ENCODE measurements at places on chromosomes 6 and 20.

- DNase-seq, result peak; percentile 86
Observed at GRCh38 chr6:36985808-36986703, at the start of gene MTCH1. TSS of gene MTCH1 (minus strand) at chr6:36986196. CDS start at chr6:36986173, 23 bp downstream.

GRCh38 chr6:27138406-27138805, 109.1 kb upstream of the PRSS16 start:
- no peak for DNase-seq

GRCh38 chr6:41684311-41685180, 46.3 kb downstream of the MDFI start:
- no peak for DNase-seq

- DNase-seq, result no peak
Observed at GRCh38 chr20:37439223-37439933, 81.7 kb upstream of the NNAT start.

GRCh38 chr6:43262000-43262779, 18.9 kb downstream of the TTBK1 start:
- no peak for DNase-seq

- no peak for DNase-seq
Observed at GRCh38 chr6:23522792-23523547, 603.0 kb upstream of the NRSN1 start.

DNA sequence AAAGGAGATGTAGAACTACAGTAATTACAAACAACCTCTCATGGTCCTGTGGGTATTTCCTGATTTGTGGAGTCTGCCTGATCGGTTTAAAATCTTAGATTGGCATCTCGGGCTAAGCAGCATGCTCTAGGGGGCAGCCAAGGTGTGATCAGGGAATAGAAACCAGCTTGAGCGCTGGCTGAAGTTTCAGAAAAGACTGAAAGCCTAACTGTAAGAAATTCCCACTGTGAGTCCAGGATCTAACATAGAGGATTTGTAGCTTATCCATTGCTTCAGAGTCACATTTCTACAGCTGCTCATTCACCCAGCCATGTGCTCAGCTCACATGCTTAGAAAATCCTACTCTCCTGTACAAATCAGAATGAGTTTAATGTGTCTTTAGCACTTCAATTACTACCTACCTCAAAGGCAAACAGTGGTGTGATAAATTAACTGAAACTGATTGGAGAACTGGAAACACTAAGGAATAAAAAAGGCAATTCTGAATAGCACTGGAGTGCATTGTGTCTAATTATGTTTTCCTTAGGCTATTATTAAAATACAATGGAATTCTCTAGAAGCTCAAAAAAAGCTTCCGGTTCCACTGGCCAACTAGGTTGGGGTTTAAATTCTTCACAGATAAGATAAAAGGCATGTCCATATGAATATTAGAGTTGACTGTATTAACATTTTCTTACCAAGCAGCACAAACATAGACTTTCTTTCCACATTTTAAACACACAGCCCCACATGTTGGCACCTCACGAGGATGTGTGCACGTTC, 73.8 kb upstream of the MPC1 start:
- DNase-seq, result no peak

GRCh38 chr6:138869398-138869797, 73.5 kb downstream of the ECT2L start:
- DNase-seq, result no peak

DNA sequence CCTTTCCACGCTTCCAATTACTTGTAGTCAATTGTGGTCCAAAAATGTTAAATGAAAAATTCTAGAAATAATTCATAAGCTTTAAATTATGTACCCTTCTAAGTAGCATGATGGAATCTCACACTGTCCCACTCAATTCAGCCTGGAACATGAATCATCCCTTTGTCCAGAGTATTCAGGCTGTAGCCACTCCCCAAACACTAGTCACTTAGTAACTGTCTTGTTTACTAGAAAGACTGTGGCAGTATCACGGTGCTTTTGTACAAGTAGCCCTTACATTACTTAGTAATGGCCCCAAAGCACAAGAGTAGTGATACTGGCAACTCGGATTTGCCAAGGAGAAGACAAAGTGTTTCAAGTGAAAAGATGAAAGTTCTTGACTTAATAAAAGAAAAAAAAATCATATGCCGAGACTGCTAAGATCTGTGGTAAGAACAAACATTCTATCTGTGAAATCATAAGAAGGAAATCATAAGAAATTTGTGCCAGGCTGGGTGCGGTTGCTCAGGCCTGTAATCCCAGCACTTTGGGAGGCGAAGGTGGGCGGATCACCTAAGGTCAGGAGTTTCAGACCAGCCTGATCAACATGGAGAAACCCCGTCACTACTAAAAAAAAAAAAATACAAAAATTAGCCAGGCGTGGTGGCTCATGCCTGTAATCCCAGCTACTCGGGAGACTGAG, 168.5 kb upstream of the SIM1 start:
- no peak for DNase-seq

GRCh38 chr6:134724771-134725340, 225.0 kb downstream of the ALDH8A1 start:
- DNase-seq, result no peak

DNA sequence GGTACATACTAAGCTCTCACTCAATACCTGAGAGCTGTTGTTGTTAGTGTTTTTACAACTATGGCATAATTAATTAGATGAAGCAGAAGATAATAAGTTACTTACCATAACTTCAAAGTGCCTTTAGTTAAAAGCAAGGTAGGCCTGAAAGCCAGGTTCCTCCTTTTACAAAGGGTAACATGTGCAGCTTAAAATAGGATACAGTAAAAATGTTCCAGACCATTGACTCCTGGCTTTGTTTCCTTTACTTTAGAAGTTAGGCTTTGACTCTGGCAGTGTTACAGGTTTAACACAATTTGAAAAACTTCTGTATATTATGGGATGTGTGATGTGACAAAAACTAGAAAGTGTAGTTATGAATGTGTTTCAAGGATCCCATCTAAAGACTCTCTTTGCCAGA, 522.5 kb downstream of the EPM2A start:
- no peak for DNase-seq

GRCh38 chr6:22582417-22583205, 13.2 kb downstream of the HDGFL1 start:
- no peak for DNase-seq

DNA sequence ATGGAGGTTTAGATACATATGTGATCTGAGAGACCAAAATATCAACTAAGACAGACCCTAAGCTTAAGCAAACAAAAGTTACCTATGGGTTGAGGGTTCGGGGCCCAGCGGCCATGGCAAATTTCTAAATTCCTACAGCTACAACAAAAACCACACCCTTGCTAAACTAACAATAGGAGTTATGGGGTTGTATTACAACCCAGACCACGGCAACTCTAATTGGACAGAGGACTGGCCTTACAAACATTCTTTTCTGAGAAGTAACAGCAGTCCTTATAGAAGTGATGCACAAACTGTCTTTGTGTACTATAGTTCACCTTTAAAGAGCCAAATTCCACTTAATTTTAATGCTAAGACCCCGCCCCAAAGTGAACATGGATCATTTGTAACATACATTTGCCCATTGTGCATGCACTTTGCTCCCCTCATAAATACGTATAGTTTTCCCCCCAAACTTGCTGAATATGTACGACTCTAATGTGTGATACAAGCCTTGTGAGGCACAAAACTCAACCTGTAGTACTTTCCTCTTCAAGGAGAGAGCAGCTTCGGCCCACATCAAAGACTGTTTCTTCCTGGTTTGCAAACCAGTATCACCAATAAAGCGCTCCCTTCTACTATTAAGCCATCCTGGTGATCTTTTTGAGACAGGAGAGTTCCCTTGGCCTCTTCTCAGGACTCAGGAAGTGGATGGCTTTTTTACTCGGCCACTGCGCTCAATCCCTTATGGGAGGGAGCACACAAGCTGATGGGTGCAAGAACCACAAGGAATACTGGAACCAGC, 25.6 kb upstream of the MBOAT1 start:
- no peak for DNase-seq

GRCh38 chr6:79330704-79331103, 96.2 kb upstream of the HMGN3 start:
- DNase-seq, result no peak

DNA sequence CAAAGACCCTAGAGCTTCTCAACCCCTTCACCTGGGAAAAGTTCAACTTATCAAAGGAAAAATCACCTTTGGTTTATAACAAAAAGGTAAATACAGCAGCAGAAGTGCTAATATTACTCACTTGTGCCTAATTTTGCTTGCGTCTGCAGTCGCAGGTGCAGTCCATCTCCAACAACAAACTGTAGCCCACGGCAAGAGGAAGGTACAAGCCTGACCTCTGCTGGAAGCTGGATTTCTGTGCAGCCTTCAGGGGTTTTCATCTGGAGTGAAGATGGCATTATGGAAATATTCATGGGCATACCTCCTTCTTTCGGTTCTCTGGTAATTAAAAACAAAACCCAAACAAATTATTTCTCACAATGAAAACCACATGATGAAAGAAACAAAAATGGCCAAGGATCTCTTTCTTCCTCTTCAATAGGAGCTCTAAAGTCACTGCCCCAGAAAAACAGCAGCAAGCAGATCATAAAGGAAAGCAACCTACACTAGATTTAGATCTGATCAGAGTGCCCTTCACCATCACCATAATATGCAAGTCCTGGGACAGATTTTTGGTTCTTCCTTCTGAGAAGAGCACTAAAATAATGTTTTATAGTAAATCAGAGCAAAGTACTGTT, 7.8 kb downstream of the UBE3D start:
- no peak for DNase-seq

DNA sequence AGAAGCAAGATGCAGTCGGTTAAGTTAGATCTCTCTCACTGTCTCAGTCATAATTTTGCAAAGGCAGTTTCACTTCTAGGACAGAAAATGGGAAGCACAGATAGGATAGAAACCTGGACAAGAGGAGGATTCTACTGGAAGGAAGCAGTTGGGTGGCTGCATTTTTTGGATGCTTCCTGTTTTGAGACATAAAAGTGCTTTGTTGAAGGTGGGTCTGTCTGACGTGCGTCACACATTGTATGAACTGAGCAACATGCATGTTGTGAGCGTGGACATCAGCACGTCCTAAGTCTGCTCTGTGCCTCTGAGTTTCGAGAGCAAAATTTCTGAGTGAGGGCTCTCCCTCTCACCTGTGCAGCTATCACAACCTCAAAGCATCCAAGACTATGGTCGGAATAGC, 68.7 kb upstream of the SNX9 start:
- DNase-seq, result no peak

DNA sequence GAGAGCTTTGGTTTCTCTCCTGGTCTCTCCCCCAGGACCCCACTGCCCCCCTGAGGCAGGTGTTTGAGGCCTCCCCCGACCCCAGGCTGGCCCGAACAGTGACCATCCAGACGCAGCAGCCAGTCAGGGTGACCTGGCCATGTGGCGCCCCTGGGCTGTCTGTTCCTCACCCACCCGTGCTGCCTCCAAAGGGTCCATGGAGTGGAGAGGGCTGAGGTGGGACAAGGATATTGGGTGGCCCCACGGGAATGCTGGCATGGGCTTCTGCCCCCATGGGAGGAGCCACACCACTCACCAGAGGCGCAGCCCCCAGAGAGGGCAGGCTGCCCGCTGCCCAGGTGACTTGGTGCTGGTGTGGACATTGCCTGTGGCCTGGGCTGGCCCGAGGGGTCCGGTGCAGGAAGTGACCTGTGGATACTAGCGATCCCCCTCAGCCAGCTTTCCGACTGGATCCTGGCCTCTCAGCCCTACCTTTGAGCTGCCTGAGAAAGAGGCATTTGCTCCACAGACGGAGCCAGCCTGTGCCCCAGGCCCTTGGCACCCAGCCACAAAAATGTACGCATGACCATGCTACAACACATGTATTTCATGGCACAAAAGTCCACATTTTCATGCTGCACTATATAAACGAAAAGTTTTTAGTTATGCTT, 50.8 kb downstream of the BCAS4 start:
- DNase-seq, result no peak

DNA sequence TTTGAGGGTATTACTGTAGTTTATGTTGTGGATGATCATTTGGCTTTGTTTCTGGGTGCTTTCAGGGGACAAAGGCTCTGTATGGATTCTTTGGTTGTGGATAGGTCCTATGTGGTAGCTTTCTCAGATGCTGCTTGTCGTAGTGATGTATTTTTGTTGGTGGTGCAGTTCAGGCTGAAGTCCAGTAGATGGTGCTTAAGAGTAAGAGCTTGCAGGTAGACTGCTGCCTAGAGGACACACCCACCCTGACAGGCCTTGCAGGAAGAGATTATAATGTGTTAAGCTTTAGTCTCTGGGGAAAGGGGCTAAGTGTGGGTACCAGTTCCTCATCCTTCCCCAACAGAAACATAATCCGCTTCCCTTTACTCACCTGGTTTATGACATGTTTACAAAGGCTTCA, 62.6 kb upstream of the ADGRB3 start:
- DNase-seq, result no peak
